ENCODE measurements at places on chromosomes 2 and 18.

DNA sequence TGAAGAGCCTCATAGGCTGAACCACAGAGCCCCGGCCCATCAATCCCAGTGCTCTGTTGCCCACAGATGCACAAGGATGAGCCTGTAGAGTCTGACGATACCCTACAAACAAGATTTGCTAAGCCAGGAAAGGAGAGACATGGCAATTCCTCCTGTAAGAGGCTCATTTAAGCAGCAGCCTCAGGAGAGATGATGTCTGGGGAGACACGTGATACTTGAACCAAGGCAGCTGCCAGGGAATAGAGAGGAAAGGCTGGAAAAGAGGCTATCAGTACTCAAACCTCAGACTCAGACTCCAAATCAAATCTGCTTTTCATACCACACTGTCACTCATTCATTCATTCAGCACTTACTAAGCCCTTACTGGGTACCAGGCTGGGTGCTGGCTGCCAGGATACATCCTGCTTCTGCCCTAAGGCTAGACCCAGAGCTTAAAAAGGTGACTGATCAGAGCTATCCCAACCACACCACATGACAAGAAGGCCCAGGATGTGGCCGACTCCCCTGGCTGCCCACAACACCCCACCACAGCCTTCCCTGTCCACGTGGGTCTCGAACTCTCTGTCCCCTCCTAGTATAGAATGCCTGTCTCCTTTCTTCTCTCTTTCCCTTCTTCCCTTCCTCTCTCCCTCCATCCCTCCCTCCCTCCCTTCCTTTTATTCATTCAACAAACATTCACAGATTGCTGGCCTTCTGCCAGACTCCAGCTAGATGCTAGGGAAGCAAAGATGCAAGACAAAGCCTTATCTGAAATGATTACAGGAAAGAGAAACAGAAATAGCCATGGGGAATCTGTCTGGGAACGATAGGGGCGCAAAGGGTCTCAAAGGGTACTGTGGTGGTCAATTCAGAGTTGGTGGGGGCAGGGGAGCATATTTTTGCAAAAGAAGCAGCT, 23.4 kb upstream of the KCNK3 start:
- no peak for DNase-seq

- DNase-seq, result peak; percentile 86
Measured at GRCh38 chr2:239267288-239267951, 133.4 kb downstream of the HDAC4 start.

DNA sequence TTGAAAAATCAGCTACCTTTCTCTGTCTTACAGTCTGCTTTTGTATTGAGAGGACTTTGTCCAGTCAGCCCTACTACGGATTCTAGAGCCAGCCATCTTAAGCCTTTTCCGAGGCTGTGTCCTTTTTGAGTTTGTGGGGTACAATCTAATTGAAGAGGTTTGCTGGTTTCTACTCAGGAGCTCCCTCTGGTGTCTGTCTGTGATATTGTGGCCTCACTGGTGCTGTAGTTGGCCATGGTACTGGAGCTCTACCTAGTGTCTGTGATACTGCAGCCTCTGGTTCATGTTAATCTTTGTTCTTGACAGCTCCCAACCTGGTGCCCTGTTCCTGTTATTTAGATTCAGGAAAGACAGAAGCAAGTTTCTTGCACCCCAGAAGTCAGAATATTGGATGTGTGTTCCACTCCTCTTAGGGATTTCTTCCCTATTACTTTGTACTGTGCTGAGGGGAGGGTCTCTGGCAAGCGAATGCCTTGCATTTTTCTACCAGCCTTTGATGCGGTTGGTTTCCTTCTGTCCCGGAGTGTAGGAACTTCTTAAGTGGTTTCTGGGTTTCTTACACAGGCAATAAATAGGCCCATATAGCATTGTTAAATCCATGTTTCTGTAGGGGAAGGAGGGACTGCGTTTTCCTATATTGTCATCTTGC, 78.5 kb downstream of the ACSL3 start:
- DNase-seq, result peak; percentile 35

- DNase-seq, result no peak
Measured at GRCh38 chr2:1591461-1591770, 152.9 kb downstream of the PXDN start.

GRCh38 chr18:45654677-45655076, 39.4 kb downstream of the SLC14A2 start:
- DNase-seq, result no peak

All from GM20000 (cell line).